ENCODE measurements at places on chromosomes 16 and 17.

DNA sequence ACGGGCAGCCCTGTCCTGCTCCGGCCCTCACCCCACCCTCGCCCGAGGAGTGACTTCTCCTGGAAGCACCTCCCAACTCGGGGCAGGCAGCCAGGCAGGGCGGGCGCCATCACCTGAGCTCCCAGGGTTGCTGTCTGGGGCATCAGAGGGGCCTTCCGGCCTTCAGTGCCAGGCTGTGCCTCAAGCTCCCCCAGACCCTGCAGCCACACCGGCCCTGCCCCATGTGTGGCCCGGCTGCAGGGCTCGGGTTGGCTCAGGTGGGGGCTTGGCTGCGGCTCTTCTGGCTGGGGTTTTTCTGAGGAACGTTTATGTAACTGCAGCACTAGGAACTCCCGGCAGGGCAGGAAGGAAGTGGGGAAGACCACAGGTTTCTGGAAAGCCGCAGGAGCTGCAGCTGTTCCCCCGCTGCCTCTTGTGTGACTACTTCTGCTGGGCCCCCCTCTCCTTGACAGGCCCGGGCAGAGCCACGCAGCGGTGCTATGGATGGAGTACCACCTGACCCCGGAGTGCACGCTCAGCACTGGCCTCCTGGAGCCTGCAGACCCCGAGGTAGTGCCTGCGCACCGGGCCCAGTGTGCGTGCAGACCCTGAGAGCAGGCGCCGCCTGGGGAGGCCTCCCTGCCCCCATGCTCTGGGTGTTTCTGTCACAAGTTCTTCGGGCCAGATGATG is 45.6 kb downstream of the PRMT7 start:
- no peak for DNase-seq

GRCh38 chr16:48479955-48480354 is 94.7 kb upstream of the SIAH1 start:
- DNase-seq, result no peak

DNA sequence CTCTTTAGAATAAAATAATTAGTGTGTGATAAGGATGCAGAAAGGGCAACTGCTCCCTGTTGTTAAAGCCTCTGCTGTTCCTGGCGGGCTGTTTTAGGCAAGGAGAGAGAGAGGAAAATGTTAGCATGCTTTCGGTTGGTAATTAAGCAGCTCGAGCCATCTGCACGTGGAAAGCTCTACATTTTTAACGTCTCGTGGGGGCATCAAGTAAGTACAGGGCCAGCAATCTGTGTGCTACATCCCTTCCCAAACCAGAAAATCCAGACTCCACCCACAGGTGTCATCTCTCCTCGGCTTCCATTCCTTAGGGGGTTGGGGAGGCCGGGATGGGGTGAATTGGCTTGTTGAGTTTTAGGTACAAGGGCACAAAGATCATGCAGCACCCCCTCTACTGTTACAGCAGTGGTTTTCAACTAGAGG is 62.4 kb upstream of the MARCHF10 start:
- peak; percentile 30 for DNase-seq

- peak; percentile 45 for DNase-seq
Measured at GRCh38 chr17:79482727-79483521, 127.9 kb downstream of the RBFOX3 start.

DNA sequence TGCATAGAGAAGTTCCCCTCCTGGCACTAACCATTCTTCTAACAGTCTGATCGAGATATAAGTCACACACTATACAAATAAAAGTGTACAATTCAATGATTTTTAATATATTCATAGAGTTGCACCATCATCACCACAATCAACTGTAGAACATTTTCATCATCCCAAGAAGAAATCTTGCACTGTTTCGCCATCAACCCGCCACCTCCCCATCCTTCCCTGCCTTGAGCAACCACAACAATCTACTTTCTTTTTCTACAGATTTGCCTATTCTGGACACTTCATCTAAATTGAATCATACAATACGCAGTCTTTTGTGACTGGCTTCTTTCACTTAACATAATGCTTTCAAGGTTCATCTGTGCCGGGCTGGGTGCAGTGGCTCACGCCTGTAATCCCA is 33.0 kb upstream of the GUCY2D start:
- no peak for DNase-seq

- DNase-seq, result no peak
Measured at GRCh38 chr17:73984941-73985340, 218.5 kb upstream of the RPL38 start.

- DNase-seq, result no peak
Measured at GRCh38 chr16:11403534-11403795, 58.2 kb downstream of the RMI2 start.
